ENCODE measurements at places on chromosomes 1 and 21.
A peak's percentile ranks its signal among the peaks of the same experiment; 100 is the strongest.

- DNase-seq: no peak
Measured at GRCh38 chr1:23897083-23897482, 16.1 kb downstream of the CNR2 start.

GRCh38 chr1:243503155-243503554, 247.3 kb downstream of the SDCCAG8 start:
- DNase-seq: no peak

DNA sequence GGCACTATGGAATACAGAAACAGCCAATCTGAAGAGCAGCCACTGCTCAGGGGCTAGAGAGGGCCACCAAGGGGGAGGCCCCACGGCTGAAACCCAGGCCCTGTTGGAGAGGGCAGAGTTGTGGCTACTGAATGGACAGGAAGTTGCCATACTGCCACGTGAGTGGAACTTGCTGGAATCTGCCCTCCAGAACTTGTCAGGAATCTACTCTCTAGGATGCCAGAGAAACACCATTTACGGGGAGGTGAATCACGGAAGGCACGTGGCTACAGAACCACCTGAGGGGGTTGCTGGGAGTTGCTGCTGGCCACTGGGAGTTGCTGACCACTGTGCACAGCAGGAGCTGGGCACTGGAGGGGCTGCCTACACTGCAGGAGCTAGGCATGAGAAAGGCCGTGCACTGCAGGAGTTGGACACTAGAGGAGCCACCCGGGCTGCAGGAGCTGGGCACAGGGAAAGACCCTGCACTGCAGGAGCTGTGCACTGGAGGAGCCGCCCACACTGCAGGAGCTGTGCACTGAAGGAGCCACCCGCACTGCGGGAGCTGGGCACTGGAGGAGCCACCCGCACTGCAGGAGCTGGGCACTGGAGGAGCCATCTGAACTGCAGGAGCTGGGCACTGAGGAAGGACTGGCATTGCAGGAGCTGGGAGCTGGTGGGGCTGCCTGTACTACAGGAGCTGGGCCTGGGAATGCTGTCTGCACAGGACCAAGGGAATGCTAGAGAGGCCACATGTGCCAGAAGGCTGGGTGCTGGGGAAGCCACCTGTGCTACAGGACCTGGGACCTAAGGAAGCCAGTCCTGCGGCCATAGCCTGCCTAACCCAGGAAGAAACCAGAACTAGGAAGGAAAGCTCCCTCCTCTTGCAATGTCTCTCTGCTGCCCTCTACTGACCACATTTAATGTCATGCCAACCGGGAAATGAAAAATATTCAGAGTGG, 343.4 kb downstream of the MATN1 start:
- peak; percentile 37 for DNase-seq

GRCh38 chr21:32382108-32382644, 10.6 kb downstream of the URB1 start:
- no peak for DNase-seq

DNA sequence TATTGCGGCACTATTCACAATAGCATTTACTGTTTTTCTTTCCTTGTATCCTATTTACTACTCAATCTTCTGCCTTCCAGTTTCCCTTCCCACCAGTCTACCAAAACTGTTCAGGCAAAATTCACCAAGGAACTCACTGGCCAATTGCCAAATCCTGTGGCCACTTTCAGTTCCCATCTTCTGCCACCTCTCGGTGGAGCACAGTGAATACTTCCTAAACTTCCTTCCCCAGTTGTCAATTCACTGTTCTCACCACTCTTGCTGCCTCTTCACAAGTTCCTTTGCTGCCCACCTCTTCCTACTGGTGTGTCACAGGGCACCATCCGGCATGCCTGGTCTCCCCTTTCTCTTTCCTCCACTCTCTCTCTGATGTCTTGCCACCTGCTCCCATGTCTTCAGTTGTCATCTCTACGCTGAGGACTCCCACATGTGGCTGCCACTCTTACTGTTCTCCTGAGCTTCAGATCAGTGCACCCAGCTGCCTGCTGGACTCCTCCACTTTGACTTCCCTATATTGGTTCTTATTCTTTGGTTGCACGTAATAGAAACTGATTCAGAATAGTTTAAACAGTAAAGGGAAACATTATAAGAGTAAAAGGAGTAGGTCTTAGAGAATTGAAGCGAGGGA, 114.4 kb downstream of the PIK3R3 start:
- no peak for DNase-seq

DNA sequence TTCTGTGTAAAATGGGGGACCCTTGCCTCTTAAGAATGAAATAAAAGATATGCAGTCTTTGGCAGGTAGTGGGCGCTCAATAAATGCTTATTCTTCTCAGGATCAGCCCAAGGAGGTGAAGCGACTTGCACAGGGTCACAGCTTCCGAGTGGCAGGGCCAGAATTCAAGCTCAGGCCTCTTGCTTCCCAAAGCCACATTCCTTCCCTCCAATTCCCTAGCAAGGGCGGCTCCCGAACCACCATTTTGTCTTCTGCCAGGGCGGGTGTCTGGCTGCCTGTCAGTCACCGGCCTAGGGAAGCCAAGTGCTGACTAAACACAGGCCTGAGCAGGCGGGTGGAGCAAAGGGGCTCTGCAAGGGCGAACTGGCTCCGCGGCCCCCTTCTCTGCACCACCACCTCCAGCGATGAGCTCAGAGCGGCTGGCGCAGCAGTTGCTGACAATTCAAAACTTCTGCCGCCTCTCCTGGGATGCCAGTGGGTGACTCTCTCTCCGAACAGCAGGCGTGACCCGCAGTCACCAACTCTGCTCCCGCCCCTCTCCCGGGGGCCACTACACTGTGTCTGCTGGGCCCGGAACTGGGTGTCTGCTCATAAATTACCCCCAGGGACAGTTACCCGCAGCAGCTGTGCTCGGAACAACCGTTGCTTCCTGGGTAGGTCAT, 10.8 kb downstream of the GPR3 start:
- no peak for DNase-seq

DNA sequence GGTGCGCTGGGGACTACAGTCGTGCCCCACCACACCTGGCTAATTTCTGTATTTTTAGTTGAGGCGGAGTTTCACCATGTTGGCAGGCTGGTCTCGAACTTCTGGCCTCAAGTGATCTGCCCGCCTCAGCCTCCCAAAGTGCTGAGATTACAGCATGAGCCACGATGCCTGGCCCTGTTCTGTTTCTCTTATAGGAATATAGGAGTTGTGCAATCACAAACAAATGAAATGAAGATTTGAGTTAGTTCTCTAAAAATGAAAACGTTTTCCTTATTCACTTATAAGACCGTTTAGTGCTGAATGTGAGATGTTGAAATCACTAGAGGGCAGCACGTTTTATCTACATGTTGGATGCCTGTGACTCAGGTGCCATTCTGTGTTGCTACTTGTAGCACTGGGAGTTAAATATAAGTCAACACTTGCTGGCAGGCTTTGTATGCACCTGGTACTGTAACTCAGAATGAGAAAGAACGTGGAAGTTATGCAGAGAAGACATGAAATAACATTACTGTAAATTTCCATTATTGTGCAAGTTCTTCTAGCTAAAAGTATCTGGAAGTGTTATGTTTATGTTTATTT, 45.8 kb downstream of the MIGA1 start:
- no peak for DNase-seq

DNA sequence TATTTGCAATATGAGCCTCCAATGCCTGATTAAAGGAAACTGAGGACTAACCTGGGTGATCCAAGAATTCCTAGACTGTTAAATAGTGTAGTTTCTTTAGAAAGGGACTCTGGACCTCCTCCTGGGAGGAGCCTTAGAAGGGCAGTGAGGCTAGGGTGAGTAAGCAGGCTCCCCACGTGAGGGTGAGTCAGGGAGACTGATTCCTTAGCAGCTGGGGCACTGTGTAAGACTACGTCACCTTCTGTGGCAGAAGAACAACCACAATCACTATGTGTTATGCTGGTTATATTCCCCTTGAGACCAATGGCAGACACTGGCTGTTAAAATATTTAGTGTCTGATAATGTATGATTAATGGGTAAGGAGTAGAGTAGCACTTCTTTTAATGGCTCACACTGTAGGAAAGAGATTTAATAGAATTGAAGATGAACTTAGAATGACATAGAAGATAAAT, 53.3 kb upstream of the SYT14 start:
- no peak for DNase-seq

DNA sequence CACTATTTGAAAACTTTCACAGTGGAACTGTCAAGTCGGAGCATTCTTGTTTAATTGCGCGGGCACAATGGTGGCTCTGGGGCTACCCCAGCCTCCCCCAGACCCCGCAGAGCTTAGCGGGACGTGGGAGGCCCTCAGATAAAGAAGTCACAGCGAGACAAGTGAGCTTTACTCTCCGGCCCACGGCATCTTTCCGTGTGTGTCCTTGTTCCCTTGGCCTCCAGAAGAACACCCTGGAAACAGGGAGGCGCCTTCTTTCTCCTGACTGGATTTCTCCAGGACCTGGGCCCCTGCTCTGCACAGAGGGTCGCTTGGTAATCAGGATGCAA, 382.8 kb downstream of the RRAGC start:
- no peak for DNase-seq

DNA sequence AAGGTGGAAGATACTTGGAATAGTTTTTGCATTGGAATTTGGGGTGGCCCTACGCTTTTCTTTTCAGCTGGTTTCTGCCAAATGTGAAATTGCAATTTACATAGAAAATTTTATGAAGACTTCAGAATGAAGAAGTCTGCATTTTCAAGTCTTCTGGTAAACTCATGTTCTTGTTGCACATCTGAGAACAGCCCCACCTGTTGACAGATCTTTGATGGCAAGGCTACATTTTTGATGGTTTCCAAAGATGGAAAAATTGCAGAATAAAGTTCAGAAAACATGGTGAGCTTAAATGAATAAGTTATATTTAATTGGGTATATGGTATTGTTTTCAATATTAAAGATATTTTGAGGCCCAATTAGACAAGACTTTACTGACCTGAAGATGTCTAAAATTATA, 25.4 kb downstream of the OLFM3 start:
- no peak for DNase-seq

GRCh38 chr1:201105688-201106087, 6.5 kb downstream of the CACNA1S start:
- DNase-seq: no peak

DNA sequence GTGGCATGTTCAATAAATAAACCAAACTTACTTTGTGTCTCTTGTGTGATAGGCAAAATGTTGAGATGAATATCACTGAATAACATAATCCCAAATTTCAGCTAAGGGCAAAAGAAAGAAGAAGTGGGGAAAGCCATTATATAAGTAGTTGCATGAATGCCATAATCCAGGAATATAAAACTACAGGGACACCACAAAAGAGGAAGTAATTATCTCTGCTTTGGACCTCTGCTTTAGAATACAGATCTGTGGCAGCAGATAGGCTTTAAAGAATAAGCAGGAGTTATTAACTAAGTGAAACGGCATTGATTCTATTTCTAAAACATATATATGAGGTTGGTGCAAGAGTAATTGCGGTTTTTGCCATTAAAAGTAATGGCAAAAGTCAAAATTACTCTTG, 288.5 kb upstream of the SNX7 start:
- no peak for DNase-seq

Data from CMK (cell line).